Stimulated activated CD8-positive, alpha-beta memory T cell treated with anti-CD3 and anti-CD28 coated beads, Interleukin-15, amount 100 ng/mL, for 1 hour (primary cell): ENCODE measurements at places on chromosomes 5 and 9.

DNA sequence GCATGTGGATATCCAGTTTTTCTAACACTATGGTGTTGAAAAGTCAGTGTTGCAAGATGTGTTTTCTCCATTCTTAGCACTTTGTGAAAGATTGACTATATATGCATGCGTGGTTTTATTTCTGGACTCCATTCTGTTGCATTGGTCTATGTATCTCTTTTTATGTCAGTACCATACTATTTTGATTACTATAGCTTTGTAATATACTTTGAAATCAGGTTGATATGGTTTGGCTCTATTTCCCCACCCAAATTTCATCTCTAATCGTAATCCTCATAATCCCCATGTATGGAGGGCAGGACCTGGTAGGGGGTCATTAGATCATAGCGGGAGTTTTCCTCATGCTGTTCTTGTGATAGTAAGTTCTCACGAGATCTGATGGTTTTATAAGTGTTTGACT, 6.5 kb downstream of the RIC1 start:
- DNase-seq: no peak

DNA sequence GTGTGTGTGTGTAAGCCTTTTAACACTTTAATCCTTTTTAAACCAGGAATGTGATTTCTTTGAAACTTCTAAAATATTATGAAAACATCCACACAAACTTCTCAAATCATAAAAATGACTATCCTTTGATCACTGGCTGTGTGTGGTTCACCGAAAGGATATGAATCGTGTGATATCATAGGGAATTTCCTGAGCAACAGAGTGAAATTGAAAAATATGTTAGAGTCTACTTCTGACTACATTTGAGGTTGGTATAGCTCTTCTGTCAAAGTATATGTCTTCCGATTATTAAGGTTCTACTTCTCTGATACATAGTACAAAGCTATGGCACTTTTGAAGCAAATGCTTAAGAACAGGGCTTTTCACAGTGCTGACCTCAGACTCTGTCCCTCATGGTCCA, 40.3 kb downstream of the RGMB start:
- DNase-seq: no peak

GRCh38 chr9:113522858-113523257, 59.3 kb downstream of the RGS3 start:
- DNase-seq: no peak

DNA sequence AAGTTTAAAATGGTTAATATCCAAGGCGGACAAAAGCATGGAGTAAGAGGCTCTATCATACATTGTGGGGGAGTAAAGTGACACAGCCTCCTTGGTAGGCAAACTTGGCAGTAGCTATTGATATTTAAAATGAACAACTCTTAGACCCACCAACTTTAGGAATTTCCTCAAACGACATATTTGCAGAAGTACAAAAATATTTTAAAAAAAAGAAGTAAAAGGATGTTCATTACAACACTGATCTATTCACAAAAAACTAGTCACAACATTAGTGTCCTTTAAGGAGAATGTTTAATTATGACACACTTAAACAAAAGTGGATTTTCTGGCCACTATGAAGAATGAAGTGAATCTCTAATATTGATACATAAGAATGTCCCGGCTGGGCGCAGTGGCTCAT, 1.7 kb downstream of the ALG2 start:
- no peak for DNase-seq

GRCh38 chr5:175684931-175685330, 27.1 kb downstream of the HRH2 start:
- DNase-seq: no peak

DNA sequence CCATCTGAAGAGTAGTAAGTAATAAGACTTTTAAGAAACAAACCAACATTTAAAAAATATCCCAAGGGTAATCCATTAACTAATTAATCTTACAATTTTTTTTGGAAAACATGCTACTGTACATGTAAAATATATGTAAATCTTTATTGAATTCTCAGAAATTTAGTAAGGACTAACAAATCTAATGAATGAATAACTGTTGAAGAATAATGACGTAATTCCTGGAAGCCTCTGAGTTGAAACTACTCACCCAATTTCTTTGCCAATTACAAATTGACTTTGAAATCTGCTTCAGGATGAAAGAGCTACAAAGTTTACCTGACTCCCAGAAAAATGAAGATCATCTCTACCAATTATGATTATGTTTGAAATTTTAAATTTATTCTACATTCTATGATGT, 21.1 kb downstream of the FBN2 start:
- no peak for DNase-seq

- no peak for DNase-seq
These were observed 32.2 kb upstream of the CDKN2B start for GRCh38 chr9:22041344-22041743.

- DNase-seq: no peak
These were observed 10.1 kb downstream of the PPP2CA start for GRCh38 chr5:134215757-134216156.

DNA sequence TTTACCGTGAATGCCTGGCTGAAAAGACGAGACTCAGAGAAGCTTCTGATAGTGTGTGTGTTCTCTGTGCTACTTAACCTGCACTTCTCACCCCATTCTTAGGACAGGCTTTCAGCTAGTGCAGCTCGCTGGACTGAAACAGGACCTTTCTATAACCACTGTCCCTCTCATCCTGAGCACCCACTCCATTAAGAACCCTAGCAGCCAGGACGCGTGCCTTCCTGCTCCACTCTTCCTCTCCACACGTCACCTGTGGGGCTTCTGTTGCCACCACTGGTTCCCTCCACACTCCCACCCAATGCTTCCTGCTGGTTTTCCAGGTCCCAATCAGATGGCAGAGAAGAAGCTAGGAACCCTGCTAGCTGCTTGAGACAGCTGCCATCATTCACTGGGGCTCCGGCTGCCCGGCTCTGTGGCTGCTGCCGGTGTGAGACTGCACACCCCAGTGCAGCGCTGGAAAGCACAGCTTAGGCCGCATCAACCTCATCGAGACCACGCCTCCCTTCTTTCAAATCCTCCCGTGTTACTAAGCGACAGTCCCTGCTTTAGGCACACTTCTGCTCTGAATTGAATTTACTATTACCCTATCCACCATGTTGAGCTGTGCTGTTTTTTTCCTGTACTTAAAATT, 44.0 kb downstream of the RNF130 start:
- DNase-seq: no peak

- no peak for DNase-seq
These were observed 21.0 kb downstream of the F2RL2 start for GRCh38 chr5:76602094-76602726.

- no peak for DNase-seq
These were observed 797.7 kb upstream of the EDIL3 start for GRCh38 chr5:85182344-85182743.

GRCh38 chr5:151162776-151163175, 5.2 kb upstream of the ANXA6 start:
- no peak for DNase-seq

DNA sequence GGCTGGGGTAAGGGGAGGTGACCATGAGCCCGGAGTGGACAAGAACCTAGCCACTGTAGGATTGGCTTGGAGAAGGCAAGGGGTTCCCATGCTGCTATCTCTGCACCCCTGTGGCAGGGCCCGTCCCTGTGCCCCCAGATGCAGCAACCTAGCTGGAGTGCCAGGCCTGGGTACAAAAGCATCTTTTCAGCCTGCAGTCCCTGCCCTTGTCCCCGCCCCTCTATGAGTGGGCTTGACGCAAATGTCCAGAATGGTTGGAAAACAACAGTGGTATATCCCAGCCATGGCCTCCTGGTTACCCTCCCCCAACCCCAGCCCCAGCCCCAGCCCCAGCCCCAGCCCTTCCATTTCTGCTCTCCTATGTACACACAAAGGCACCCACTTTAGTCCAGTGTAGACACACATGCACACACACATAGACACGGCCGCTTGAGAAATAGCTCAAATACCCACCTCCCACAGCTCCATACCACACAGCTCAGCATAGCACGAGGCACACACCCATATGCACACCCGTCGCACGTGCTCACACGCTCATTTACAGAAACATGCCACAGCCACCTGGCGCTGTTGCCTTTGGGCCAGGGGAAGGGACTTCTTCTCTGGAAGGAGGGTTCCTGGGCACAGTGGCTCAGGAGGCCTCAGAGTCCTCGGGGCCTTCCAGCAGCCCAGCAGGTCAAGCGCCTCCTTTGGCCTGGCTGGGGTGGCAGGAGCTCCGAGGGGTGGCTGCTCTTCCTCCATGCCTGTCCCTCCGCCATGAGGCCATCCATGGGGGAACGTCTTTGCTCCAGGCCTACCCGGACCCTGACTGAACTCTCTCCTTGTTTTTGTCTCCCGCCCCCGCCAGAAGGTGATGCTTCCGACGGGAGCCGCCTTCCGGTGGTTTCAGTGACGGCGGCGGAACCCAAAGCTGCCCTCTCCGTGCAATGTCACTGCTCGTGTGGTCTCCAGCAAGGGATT, 34.1 kb downstream of the CXXC5 start:
- DNase-seq: no peak

GRCh38 chr5:20476016-20476415, 488.0 kb upstream of the CDH18 start:
- no peak for DNase-seq

DNA sequence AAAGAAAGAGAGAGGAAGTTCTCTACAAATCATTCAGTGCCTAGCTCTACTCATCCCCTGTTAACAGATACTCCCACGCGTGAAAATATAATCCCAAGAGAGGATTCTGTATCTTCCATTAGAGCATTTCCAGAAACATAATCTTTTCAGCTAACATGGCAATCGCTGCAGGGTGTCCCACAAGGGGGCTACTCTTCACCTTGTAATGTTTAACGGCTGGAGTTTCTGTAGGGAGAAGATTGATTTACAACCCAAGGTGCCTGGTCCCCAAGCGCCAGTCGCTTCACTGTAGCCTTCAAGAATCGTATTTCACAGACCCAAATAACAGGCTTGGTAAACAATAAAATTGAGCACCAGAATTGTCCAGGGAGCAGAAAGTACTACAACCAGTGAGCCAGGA, 318.7 kb downstream of the TLE1 start:
- no peak for DNase-seq

DNA sequence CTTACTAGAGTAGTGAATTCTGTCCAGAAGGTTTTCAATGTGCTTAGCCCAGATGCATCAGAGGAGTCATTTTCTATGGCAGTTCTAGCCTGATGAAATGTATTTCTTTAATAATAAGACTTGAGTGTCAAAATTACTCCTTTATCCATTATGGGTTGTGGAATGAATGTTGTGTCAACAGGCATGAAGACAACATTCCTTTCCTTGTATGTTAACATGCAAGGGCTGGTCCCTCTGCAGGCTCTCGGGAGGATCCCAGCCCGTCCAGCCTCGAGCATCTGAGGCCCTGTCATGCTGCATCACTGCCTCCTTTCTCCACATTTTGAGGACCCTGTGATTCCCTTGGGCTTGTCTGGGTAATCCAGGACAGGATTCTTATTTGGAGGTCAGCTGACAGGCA, 42.9 kb upstream of the FAM120AOS start:
- DNase-seq: no peak

DNA sequence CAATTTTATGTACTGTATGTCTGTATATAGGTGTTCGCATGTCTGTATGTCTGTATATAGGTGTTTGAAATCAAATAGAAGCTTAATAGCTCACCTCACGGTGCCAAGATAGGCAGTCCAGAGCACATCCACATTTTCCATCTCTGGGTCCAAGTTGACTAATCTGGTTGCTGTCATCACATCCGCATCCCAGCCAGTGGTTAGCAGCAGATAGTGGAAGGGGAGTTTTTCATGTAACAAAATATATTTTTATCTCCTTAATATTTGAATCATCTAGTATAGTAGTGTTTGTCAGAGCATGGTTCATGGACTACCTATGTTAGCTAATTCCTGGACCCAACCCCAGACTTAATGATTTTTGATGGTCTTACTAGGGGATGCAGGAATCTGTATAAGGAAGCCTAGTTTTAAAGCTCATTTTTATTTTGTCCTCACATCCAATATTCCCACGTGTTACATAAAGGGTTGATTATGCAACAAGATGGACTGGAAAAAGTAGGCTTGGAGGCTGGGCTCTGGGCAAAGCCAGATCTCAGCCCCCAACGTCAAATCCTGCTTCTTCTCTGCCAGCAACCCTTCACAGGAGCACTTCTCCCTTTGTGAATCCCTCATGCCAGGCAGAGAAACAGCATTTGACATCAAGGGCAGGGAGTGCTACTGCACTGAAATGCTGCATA, 219.7 kb downstream of the ZSWIM6 start:
- no peak for DNase-seq

GRCh38 chr9:21479152-21479702, 2.9 kb downstream of the IFNE start:
- no peak for DNase-seq

- no peak for DNase-seq
These were observed 27.2 kb downstream of the GGTA1 start for GRCh38 chr9:121472446-121472845.

DNA sequence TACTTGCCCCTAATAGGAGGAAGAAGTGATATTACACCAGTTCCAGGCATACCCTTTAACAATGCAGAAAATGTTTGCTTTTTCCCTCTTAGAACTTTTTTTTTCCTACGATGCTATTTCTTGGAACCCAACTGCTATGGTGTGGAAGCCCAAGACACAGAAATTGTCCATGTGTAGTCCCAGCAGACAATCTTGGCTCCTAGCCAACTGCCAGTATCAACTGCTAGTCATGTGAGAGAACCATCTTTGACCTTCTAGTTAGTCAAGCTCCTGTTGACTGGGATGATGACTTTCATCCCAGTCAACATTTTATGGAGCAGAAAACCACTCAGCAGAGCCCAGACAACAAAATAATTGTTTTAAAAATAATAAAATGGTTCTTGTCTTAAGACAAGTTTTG, 532.4 kb downstream of the TLR4 start:
- no peak for DNase-seq

DNA sequence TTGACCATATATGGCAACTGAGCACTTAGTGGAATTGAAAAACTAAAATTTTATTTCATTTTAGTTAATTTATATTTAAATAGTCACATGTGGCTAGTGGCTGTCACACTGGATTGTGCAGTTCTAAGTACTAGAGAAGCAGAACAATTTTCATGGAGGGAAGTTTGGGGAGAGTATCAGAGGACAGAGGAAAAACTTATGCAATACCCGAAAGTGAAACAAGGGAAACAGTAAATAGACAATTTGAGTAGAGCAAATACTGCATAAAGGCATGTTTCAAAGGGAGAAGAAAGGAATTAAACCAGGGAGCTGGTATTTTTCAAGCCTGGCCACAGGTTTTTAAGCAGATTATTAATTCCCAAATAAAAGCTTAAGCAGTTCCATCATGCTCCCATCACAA, 590.5 kb upstream of the RORB start:
- no peak for DNase-seq
